ENCODE measurements at places on chromosomes 1 and 21.

DNA sequence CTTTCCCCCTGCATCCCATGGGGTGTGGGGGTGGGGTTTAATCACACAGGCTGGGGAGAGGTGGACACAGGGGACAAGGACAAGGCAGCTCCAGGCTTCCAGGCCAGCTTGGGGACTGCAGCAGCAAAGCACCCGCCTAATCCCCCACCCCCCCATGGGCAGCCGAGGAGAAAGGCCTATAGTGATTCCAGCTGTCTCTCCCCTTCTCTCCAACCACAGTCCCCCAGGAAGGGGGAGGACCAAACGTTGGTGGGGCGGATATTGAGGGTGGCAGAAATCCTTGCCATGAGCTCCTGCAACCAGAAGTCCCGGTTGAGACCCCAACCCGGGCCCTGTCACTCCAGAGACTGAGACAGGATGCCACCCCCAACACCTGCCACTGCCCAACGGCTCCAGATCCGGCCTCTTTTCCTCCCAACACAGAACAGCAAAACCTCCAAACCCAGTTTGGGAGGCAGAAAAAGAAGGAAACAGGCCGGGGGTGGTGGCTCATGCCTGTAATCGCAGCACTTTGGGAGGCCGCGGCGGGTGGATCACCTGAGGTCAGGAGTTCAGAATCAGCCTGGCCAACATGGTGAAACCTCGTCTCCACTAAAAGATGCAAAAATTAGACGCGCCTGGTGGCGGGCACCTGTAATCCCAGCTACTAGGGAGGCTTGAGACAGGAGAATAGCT is 1.7 kb downstream of the EPHA2 start:
- no peak for DNase-seq

DNA sequence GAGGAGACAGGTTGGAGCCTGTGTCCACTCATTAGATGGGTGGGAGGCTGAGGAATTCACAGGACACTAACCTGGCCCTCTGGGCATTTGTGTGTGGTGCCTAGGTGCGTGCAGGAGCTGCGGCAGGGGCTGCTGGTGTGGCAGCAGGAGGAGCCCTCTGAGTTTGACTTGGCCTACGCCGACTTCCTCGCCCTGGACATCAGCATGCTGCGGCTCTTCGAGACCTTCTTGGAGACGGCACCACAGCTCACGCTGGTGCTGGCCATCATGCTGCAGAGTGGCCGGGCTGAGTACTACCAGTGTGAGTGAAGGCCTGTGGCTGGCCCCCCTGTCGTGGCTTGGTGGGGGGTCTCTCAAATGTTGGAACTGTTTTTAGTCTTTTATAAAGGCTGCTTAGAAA is 3.6 kb downstream of the XKR8 start:
- DNase-seq = no peak

GRCh38 chr1:117127795-117128194 is 6.2 kb upstream of the TRIM45 start:
- no peak for DNase-seq

GRCh38 chr1:91997607-91998195 is 32.1 kb upstream of the EPHX4 start:
- peak; percentile 19 for DNase-seq

- no peak for DNase-seq
Observed at GRCh38 chr1:239888639-239889038, 203.0 kb upstream of the FMN2 start.

- no peak for DNase-seq
Observed at GRCh38 chr1:157540160-157540748, 12.1 kb downstream of the FCRL5 start.

GRCh38 chr1:231049121-231049979 is 9.3 kb upstream of the FAM89A start:
- no peak for DNase-seq

DNA sequence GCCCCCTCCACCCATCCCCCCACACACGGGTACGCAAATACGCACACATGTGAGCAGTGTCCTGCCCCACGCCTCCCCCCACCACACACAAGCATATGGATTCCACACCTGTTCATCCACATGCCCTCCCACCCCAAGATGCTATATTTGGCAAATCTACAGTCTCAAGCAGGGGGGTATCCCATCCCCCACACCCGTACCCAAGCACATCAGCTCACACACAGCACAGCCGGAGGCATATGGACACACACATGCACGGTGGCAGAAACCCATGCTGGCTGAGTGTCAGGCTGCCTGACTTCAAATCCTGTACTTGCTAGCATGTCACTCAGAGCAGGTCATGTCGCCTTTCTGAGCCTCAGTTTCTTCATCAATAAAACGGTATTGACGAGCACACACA is 10.6 kb downstream of the COL16A1 start:
- DNase-seq = no peak

DNA sequence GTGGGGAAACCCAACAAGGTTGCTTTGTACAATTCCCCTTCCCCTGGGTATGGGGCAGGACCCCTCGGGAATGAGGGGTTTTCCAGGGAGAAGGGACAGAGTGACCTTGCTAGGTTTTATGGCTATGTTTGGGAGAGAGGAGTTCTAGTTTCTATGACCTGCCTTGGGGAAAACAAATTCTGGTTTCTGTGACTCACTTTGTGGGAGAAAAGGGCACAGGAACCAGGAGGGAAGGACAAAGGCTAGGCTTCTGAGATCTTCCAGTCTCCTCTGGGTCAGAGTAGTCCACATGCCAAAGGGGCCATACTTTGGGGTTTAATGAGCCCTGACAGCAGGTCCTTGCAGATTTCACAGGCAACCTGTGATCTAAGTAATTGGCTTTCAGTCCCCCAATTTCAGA is 5.5 kb upstream of the PTGER3 start:
- no peak for DNase-seq

DNA sequence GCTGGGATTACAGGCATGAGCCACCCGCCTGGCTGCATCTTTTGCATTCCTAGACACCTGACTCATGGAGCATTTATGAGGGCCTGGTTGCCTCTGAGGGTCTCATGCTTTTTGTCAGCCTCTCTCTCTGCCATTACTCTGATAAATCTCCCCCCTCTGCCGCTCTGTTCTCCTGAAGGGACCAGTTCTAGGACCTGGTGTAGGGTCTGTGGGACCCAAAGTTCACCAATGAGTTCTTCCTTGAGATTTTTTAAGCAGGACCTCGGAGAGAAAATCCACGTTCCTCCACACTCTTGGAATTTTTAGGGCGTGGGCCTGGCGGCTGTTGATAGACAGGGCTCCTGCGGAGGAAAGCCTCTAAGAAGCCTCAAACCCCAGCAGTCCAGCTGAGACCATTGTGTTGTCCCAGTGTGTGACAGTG is 91.9 kb upstream of the ERRFI1 start:
- no peak for DNase-seq

GRCh38 chr1:8043621-8044020 is 17.5 kb upstream of the ERRFI1 start:
- DNase-seq = no peak

DNA sequence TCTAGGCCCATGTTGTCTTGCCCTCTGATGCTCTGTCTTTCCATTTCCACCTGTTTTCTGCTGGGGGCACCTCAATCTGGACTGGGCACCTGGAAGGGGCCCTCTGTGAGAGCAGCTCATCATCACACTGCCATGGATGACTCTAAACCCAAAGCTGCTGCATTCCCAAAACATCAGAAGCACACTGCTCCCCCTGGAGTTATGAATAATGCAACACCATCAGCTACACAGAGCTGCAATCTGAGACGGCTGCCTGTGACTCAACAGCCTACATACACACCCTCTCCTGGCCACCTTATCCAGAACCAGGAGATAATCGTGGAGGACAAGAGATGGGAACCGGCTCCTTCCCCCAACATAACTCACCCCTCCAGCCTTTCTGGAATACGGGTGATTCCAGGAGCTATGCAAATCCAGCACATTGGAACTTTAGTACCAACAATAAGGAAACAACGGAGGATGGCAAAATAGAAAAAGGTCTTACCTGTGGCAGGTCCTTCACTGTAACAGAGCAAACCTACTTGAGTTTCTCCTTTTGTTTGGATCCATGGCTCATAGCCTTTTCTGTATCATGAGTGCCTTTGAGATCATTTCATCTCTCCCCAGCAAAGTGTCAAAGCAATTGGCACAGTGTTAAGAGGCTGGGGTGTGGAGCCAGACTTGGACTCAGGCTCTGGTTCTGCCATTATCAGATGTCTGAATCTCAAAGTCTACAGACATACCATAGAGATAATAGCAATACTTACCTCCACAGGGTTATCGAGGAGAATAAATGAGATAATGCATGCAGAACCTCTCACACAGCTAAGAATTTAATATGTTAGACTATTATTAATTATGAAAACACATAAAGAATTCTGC is 29.3 kb downstream of the AK2 start:
- peak; percentile 9 for DNase-seq

- no peak for DNase-seq
Observed at GRCh38 chr1:19123837-19124236, 86.2 kb downstream of the UBR4 start.

- no peak for DNase-seq
Observed at GRCh38 chr1:117812869-117813511, 116.4 kb downstream of the GDAP2 start.

DNA sequence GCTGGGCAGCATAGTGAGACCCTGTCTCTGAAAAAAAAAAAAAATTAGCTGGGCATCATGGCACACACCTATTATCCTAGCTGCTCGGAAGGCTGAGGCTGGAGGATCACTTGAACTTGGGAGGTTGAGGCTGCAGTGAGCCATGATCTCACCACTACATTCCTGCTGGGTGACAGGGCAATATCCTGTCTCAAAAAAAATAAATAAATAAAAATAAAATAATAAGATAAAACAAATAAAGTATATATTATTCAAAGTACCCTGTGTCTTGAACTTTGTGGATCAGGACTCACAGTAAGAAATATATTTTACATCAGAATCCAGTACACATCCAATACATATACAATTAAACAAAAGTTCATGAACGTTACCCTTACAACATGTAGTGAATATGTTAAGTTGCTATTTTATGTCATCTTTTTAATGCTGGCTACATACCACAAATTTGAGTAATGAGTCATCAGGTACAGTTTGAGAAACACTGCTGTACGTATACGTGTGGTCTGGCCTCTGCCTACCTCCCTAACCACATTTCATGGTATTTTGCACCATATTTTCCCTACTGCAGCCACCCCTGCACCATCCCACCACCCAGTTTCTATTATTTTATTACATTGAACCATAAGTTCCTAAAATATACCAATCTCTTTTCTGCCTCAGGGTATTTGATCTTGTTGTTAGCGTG is 4.4 kb downstream of the NME7 start:
- DNase-seq = no peak

DNA sequence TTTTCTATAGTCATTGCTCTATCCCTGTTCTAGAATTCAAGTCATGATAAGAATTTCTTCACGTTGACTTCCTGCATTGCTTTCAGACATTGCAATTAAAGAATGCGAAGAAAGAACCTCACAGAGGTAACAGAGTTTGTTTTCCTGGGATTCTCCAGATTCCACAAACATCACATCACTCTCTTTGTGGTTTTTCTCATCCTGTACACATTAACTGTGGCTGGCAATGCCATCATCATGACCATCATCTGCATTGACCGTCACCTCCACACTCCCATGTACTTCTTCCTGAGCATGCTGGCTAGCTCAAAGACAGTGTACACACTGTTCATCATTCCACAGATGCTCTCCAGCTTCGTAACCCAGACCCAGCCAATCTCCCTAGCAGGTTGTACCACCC is 10.6 kb downstream of the APCS start:
- no peak for DNase-seq

- DNase-seq = no peak
Observed at GRCh38 chr1:1440262-1441001, 4.9 kb downstream of the VWA1 start.

- no peak for DNase-seq
Observed at GRCh38 chr1:89871768-89872473, 51.1 kb downstream of the LRRC8D start.

- DNase-seq = no peak
Observed at GRCh38 chr1:18241891-18242290, 134.3 kb downstream of the IGSF21 start.

DNA sequence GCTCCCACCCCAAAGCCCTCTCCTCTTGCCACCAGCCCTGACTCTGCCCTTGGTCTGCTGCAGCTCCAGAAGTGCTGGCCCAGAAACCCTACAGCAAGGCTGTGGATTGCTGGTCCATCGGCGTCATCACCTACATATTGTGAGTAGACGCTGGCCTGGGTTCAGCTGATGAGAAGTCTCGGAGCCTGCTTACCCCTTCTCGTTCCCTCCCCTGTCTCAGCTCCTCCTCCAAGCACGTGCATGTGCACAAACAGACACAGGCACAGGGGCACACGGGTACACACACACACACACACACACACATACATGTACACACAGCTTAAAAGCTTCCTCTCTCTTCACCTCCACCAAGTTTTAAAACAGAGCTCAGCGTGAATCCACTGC is 24.3 kb downstream of the CAMK1G start:
- DNase-seq = no peak

GRCh38 chr1:8903908-8904650 is 25.6 kb upstream of the ENO1 start:
- no peak for DNase-seq
